Cardiac septum (tissue), 1 donor: ENCODE measurements at places on chromosomes 4 and X.

GRCh38 chr4:66613591-66613990 lies 931.7 kb downstream of the CENPC start:
- no peak for DNase-seq

GRCh38 chr4:119746951-119747350 lies 118.3 kb upstream of the PDE5A start:
- no peak for DNase-seq

DNA sequence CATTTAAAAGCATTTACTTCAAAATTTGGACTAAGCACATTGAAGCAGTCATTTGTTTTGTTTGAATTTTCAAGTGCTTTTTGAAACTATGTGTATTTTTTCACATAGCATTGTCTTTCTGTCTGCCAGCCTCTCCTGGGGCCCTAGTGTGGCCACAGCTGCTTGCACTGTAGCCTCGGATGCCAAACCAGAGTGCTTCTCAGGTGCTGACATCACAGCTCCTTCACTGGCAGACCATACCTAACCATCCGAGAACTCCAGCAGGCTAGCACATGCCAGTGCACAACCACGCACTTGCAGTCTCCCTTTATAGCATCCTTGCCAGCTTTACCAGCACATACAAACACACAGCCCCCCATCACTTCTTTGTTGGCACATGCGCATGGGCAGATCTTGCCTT lies 1019.7 kb downstream of the STPG2 start:
- DNase-seq, result no peak

DNA sequence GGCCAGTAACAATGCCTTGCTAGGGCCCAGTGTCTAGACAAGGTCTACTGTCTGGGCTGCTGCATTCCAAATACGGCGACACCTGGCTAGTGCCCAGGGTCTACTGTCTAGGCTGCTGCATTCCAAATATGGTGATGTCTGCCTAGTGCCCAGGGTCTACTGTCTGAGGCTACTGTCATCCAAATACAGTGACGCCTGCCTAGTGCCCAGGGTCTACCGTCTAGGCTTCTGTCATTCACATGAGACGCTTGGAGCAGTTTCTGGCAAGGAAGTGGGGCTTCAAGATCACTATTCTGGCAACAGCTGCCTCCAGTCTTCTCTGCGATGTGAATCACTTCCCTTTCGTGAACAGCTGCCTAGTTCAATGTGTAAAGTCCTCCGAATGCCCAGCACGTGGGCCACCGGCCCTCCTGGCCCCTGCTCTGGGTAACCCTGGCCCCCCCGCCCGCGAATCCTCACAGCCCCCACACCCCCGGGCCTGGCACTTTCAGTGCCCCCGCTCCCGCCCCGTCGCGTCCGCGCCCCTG lies 12.7 kb downstream of the ACOX3 start:
- no peak for DNase-seq

DNA sequence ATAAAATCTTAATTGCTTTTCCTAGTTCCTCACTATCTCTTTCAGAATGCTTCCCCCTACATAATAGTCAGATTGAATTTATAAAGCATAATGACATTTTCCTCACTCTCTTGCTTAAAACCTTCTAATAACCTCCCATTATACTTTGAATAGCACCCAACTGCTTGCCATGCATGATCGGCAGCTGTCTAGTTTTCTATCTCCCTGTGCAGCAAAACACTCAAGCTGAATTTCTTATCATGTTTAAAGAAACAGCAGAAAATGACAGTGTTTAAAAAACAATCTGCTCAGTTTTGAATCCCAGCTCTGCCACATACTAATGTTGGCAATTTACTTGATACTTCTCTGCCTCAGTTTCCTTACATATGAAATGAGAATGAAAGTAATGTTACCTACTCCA lies 947.1 kb upstream of the HS3ST1 start:
- DNase-seq, result no peak

GRCh38 chr4:139229534-139230039 lies 50.4 kb downstream of the MGARP start:
- DNase-seq, result no peak

DNA sequence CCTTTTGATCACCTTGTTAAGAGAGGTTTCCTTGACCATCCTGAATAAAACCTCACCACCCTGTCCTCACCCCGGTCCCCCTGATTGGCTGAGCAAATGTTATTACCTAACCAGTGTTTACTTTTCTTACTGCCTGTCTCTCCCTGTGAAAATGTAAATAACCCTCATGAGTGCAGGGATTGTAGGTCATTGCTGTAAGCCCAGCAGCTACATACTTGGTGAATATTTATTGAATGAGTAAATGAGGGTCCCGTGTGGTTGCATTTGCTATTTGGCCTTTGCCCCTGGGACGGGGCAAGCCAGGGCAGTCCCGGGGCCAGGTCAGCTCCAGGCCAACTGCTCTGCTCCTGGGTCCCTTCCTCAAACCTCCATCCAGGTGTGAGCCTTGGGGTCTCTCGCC lies 55.5 kb upstream of the CLCN4 start:
- DNase-seq, result no peak

GRCh38 chr4:138521809-138522208 lies 279.7 kb upstream of the SLC7A11 start:
- no peak for DNase-seq

DNA sequence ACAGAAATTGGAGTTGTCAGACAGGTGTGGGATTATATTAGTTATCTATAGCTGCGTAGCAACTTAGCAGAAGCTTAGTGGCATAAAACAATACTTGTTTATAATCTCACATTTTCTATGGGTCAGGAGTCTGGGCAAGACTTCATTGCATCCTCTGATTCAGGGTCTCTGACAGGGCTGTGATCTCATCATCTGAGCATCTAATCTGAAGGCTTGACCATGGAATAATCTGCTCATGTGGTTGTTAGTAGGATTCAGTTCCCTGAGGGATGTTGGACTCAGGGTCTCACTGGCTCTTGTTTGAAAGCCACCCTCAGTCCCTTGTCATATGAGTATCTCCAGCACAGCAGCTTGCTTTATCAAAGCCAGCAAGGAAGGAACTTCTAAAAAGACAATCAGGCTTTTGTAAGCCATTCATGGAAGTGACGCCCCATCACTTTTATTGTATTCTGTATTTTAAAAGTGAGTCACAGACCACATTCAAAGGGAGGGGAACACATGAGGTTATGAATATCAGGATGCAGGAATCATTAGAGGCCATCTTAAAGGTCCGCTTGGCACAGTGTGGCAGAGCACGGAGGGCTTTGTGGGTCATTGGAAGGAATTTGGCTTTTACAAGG lies 37.2 kb upstream of the FAM9B start:
- DNase-seq, result no peak

GRCh38 chr4:41039317-41039716 lies 175.0 kb downstream of the APBB2 start:
- DNase-seq, result no peak
